ENCODE measurements at places on chromosomes 1 and 21. TPM values are rescaled to one million over a fixed set of nuclear protein-coding genes. Genes with fewer than 3 reads are reported as not detected.

DNA sequence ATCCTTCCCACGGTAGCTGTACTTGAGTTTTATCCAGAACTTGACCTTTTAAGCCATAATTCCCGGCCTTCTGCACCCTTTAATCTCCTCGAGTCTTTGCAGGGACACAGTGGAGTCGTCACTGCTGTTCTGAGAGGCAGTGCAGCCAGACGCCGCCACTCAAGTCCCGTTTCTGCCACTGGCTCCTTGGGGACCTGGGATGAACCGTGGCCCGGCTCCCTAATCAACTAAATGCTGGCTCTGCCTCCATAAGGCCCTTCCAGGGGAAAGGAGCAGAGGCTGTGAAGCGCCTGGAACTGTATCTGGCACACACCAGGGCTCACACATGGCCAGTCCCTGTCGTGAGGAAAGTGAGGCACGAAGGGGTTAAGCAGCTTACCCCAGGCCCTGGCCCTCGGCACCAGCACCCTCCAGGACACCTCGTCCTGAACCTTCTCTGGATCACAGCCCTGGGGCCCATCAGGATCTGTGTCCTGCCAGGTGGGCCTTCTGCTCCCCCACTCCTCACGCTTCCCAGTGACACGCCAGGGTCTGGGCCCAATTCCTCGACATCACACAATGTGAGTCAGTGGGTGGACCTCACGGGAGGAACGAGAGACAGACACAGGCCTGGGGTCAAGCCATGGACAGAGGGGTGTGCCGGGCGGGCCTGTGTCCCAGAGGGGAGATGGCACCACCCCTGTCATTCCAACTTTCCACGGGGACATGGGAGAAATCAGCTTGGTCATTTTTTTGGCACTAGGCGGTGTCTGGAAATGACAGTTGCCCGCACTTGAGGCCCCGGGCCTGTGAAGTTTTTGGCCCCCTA, 23.5 kb upstream of the C1orf174 start:
- no peaks in the 10 kb centered on the region for H3K4me1 ChIP-seq
- no peak overlapping the region for H3K4me3 ChIP-seq
- no peak overlapping the region for H3K27ac ChIP-seq
- no peak for DNase-seq

GRCh38 chr1:221940631-221941030, 198.7 kb upstream of the DUSP10 start:
- H3K27ac ChIP-seq = no peak overlapping the region
- H3K36me3 ChIP-seq = no peaks in the 10 kb centered on the region
- no peaks in the 10 kb centered on the region for H3K4me1 ChIP-seq
- peaks cover 2% of the 10 kb centered on the region for H3K27me3 ChIP-seq
- DNase-seq = no peak

The NLRP3 gene
- not detected for total RNA-seq

DNA sequence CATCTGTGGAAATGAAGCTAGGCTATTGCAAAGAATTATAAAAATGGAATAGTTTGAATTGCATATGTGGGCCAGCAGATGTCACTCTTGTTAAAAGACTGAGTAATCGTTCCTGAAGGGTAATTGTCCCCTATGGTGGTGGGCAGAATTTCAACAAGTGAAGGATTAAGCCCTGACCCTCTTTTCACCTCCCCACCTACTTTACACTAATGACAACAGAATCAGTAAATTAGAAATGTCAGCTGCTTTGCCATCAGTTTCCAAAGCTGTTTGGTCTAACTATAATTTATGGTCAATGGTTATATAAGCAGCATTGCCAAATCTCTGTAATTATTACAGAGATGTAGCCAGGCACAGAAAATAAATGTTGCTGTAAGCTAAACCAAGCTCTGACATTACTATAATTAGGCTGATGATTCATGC, 898.6 kb downstream of the AMY1C start:
- H3K27me3 ChIP-seq = no peaks in the 10 kb centered on the region
- H3K4me3 ChIP-seq = no peak overlapping the region
- H3K36me3 ChIP-seq = no peaks in the 10 kb centered on the region
- H3K27ac ChIP-seq = no peak overlapping the region
- DNase-seq = no peak
- no peaks in the 10 kb centered on the region for H3K4me1 ChIP-seq

The WNT9A gene
- not detected for total RNA-seq

The KRTAP11-1 gene
- total RNA-seq = not detected

All from activated T-helper 1 cell treated with anti-CD3 and anti-CD28 coated beads, Interleukin-12 subunit alpha, Interleukin-12 subunit beta, Interleukin-2, Interleukin-4 antibody, amounts not matched to agents 30 ng/mL and 10 ng/mL and 1 ng/mL, durations not matched to agents 14 hours and 24 hours and 36 hours (primary cell).